ENCODE measurements at places on chromosomes 1 and 21. TPM values are rescaled to one million over a fixed set of nuclear protein-coding genes. Genes with fewer than 3 reads are reported as not detected.
A peak's percentile ranks its signal among the peaks of the same experiment; 100 is the strongest.

Gene NES
- total RNA-seq: not detected

Gene LEFTY2
- not detected for total RNA-seq

GRCh38 chr21:42421018-42421793 lies 17.5 kb downstream of the UBASH3A start:
- H3K27me3 ChIP-seq: no peaks in the 10 kb centered on the region
- H3K27ac ChIP-seq: peak overlapping the region; percentile 38
- H3K36me3 ChIP-seq: peaks cover 71% of the 10 kb centered on the region
- peaks cover 71% of the 10 kb centered on the region for H3K4me1 ChIP-seq

Gene RHD
- total RNA-seq: not detected

DNA sequence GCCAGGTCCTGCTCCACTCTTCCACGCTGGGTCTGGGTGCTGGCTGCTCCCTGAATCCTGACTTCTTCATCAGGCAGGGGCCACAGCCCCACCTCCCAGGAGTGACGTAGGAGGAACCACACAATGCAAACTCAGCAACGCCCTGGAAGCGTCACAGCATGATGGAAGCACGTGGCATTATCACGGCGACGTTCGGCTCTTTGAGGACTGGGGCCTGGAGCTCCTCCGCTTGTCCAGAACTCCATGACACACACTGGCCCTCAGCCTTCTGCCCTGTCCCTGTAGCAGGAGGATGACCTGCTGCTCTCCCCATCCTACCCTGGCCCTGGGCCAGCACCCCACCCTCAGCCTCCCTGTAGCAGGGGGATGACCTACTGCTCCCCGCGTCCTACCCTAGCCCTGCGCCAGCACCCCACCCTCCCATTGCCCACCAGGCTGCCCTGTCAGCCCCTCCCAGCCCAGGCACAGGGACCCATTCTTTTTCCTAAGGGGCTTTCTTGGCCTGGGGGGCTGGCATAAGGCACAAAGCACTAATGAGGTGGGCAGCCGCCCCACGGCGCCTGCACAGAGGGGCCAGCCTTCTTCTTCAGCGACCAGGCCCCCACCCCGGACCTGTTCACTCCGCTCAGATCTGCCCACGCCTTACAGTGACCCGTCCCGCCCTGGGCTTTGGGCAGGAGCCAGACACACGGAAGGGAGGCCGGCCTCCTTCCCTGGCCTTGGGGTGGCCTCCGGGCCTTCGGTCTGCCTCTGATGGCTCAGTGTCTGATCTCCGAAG lies 65.7 kb downstream of the DHRS3 start:
- no peak for DNase-seq
- H3K27me3 ChIP-seq: no peaks in the 10 kb centered on the region
- no peaks in the 10 kb centered on the region for H3K36me3 ChIP-seq
- no peak overlapping the region for H3K4me3 ChIP-seq
- H3K27ac ChIP-seq: no peak overlapping the region

DNA sequence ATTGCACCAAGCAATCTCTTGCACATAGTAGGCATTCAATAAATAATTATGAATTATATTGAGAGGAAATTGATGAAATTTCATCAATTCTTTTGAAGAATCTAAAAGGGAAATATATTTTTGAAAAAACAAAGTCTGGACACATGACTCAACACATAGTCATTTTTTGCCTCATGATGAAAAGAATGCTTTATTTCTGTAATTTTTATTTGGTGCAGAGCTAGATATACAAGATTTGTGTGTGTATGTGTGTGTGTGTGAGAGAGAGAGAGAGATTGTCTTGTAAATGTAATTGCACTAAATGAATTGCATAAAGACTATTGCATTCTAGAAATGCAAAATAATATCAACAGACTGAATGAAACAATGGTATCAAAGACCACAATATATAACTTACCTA lies 206.2 kb upstream of the C1orf87 start:
- DNase-seq: no peak
- H3K27ac ChIP-seq: no peak overlapping the region
- peaks cover 2% of the 10 kb centered on the region for H3K4me1 ChIP-seq

GRCh38 chr1:2393471-2393877 lies 1.8 kb downstream of the RER1 start:
- no peak overlapping the region for H3K27ac ChIP-seq
- peaks cover 55% of the 10 kb centered on the region for H3K36me3 ChIP-seq
- H3K4me3 ChIP-seq: no peak overlapping the region
- no peak for DNase-seq
- peaks cover 45% of the 10 kb centered on the region for H3K4me1 ChIP-seq

- no peak overlapping the region for H3K27ac ChIP-seq
- H3K4me3 ChIP-seq: no peak overlapping the region
- H3K4me1 ChIP-seq: peaks cover 7% of the 10 kb centered on the region
- no peaks in the 10 kb centered on the region for H3K36me3 ChIP-seq
- peaks cover 7% of the 10 kb centered on the region for H3K27me3 ChIP-seq
Observed at GRCh38 chr1:32724678-32725614, 22.4 kb upstream of the SYNC start.

GRCh38 chr1:231546693-231547092 lies 18.2 kb downstream of the TSNAX start:
- no peak overlapping the region for H3K27ac ChIP-seq
- H3K27me3 ChIP-seq: no peaks in the 10 kb centered on the region
- no peaks in the 10 kb centered on the region for H3K4me1 ChIP-seq
- peaks cover 51% of the 10 kb centered on the region for H3K36me3 ChIP-seq

Data from CD4-positive, alpha-beta T cell (primary cell).